ENCODE measurements at places on chromosomes 13 and 19.

GRCh38 chr19:49744946-49745381, 18.1 kb downstream of the TSKS start:
- no peak for DNase-seq

DNA sequence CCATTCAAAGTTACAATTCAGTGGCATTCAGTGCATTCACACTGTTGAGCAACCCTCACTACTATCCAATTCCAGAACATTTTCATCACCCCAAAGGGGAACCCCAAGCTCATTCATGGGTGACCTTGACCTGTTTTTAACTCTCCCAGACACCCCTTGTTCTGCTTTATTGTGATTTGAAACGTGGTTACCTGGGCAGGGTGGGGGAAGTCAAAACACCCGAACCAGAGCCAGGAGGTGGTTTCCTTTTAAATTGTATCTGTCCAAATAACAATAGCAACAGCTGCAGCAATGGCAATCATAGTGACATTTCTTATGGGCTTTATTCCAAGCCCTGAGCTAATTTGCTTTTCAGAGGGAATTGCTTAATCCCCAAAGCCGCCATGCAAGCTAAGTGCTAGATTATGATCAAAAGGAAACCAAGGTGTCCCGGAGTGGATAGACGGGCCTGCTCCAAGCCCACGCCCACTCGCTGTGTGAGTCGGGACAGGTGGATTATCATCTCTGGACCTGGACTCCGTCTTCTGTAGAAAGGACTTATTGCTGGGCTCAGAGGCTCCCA, 6.1 kb downstream of the PTGIR start:
- peak; percentile 36 for DNase-seq

GRCh38 chr13:66461021-66461420, 769.1 kb downstream of the PCDH9 start:
- DNase-seq: no peak

GRCh38 chr19:7293762-7294557, at the start of gene INSR:
TSS of gene INSR (minus strand) at chr19:7294414. CDS start at chr19:7293891, 523 bp downstream.
- peak; percentile 86 for DNase-seq

- no peak for DNase-seq
These were observed 43.1 kb downstream of the COL4A1 start for GRCh38 chr13:110263888-110264287.

DNA sequence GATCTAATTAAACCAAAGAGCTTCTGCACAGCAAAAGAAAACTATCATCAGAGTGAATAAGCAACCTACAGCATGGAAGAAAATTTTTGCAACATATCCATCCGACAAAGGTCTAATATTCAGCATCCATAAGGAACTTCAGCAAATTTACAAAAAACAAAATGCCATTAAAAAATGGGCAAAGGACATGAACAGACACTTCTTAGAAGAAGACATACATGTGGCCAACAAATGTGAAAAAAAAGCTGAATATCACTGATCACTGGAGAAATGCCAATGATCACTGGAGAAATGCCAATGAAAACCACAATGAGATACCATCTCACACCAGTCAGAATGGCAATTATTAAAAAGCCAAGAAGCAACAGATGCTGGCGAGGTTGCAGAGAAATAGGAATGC, 32.5 kb downstream of the ZNF582 start:
- no peak for DNase-seq

GRCh38 chr19:29529646-29530539, 4.1 kb downstream of the VSTM2B start:
- DNase-seq: no peak

DNA sequence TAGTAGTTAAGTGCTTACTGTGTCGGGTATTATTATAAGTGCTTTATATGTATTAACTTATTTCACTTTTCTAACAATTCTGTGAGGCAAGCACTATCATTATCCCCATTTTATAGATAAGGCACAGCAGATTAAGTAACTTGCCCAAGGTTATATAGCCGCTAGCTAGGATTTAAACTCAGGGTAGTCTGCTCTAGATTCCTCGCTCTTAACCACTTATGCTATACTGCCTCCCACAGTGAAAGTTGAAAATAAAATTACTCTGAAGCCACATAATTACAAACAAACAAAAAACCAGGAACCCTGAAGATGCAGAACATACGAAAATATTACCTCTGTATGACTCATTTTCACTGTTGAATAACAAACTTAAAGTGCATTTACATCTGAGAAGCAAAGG, 3.9 kb downstream of the TEX30 start:
- no peak for DNase-seq

DNA sequence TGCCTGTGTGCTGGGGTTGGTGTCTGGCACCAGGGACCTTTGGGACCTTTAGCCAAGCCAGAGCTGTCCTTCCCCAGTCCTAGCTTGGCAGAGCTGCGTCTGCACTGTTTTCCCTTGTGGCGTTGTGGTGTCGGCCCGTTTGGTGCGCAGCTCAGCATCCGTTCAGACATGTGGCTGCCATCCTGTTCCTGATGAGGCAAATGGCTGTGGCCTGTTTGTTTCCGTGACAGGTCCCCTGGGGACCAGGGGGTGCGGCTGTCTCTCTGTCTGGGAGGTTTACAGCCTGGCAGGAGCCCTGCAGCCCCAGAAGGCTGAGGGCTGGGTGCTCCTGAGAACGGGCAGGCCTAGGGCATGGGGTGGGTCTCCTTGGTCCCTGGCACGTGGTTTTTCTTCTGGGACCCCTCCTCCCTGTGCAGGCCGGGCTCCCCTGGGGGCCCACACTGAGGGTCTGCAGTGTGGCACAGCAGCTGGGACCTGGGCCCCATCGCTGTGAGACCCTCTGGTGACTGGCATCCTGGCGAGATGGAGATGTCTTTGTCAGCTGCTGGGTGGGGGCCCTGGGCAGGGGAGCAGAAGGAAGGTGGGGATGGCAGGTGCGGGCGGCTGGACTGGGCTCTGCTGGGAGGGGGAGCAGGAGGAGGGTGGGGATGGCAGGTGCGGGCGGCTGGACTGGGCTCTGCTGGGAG, 4.0 kb downstream of the SPPL2B start:
- peak; percentile 61 for DNase-seq

- DNase-seq: no peak
These were observed 123.8 kb downstream of the ENOX1 start for GRCh38 chr13:43662976-43663375.

DNA sequence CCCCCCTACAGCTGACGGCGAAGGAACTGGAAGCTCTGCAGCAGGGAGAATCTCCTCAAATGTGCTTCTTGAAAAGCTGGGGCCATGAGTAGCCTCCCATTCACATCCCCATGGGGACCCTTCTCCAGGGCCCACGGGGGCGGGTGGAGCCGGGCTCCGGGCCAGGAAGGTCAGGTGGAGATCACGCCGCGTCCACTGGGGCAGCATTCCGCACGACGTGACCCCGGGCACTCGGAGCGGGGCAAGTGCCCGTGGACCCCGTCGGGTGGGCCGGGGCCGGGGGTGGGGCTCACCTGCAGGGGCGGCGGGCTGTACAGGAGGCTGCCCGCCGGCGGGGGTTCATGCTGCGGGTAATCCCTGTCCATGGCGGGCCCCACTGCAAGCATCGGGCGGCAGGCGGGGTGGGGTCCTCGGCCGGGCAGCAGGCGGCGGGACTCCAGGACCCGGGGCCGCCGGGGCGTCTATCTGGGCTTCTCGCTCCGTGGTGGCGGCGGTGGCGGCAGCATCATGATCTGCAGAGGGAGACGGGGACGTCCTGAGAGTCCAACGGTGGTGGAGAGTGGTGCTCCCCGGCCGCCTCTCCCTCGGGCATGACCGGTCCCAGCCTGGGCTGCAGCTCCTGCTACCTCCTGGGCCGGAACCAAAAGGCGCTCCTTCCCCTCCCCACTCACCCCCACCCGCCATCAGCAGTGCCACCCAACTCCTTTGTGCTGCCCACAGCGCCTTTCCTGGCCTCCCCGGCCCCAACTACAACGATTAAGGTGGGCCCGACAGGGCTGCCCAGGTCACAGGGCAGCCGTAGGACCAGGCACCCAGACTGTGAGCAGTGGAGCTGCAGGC, 20.0 kb downstream of the SBNO2 start:
- DNase-seq: no peak

GRCh38 chr13:78036841-78037240, 118.2 kb upstream of the EDNRB start:
- no peak for DNase-seq

GRCh38 chr13:103067751-103068555, 1.7 kb upstream of the SLC10A2 start:
- DNase-seq: no peak

DNA sequence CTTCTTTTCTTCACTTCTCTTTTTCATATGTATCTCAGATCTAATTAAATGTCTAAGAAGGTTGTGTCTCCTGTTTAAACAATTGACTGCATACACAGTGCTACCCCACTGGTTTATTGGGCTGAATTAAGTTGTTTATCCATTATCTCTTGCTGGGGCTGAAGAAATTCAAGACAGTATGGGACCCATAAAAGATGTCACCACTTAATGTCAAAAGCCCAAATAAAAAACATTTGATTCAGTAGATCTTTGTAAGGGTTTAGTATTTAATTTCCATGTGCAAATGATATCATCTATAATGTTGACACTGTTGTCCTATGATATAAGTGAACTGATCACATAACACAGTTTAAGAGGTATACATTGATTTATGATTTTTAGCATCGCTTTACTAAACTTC, 1431.9 kb upstream of the PCDH20 start:
- DNase-seq: no peak

- no peak for DNase-seq
These were observed 2.0 kb downstream of the DAZAP1 start for GRCh38 chr19:1409204-1410005.

DNA sequence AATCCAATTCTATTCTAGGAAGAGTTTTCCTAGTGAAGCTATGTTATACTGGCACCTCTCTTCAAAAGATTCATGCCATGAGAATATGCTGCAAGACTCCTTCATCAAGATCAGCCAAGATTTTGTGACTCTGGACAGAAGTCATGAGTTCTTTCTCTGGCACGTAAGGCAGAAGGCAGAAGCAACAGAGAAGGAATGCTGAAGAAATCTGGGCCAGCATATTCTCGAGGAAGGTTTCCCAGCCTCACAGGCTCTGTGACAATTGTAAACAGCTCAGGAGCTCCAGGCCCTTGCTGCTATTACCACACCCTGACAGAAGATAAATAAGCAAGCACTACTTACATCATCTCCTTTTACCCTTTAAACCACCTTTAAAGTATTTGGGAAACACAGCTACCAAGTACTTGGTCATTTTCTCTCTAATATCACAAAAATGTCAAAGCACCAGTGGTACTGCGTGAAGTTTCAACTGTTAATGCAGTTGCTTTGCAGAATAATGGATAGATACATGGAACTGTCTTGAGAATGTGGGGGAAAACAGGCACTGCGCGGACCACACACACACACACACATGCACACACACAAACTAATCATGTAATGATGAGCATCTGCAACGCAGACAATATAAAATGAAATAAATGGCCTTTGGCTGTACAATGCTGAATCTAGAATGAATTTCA, 55.4 kb downstream of the INTS6 start:
- no peak for DNase-seq

- no peak for DNase-seq
These were observed 17.2 kb upstream of the RNASEH2B start for GRCh38 chr13:50892210-50892944.

DNA sequence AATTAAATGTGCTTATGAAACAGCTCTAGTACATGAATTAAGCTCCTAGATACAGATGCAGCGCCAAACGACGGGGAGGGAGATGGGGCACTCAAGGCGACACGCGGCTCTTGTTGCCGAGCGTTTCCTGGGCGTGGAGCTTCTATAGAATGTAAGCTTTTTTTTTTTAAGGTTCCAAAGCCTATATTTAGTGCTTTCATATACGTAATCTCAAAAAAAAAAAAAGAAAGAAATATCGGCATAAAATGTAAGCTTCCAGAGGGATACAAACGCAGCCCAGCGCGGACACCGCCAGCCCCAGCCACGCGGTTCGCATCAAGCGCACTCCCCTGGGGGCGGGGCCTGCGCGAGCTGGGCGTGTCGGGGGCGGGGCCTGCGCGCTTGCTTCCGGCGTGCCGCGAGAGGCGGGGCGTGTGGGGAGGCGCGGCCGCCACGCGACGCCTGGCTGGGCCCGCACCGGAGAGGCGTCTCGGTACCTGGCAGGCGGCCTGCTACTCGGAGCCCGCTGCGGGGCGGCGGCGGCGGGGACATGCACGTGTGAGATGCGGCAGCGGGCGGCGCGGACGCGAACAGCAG, at the start of gene URI1:
Gene URI1 (plus strand): TSS at position 412 of the 576 bp plus-strand sequence. CDS start 309 bp downstream, outside the sequence.
- peak; percentile 83 for DNase-seq

GRCh38 chr13:33403807-33404362, 118.3 kb upstream of the STARD13 start:
- no peak for DNase-seq

GRCh38 chr13:69108486-69108885, 999.1 kb upstream of the ATXN8OS start:
- DNase-seq: no peak

- no peak for DNase-seq
These were observed 24.3 kb downstream of the AMER2 start for GRCh38 chr13:25147638-25148401.

DNA sequence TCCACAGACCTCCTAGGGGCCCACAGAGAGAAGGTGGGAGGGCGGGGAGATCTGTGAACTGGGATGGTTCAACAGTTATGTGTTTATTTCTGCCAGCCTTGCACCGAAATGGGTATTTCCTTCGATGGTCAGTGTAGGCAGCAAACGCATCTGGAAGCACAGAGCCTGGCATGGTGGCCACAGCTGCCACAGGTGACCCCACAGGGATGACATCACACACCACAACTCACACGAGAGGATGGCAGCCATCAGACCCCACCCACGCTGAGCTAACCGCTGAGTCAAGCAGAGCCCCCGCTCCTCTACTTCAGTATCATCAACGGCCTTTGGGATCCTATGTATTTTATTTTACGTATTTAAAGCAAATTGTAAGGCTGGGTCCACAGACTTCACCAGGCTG, 37.4 kb downstream of the NAXD start:
- no peak for DNase-seq

- no peak for DNase-seq
These were observed 117.7 kb downstream of the COL4A2 start for GRCh38 chr13:110424569-110425443.

DNA sequence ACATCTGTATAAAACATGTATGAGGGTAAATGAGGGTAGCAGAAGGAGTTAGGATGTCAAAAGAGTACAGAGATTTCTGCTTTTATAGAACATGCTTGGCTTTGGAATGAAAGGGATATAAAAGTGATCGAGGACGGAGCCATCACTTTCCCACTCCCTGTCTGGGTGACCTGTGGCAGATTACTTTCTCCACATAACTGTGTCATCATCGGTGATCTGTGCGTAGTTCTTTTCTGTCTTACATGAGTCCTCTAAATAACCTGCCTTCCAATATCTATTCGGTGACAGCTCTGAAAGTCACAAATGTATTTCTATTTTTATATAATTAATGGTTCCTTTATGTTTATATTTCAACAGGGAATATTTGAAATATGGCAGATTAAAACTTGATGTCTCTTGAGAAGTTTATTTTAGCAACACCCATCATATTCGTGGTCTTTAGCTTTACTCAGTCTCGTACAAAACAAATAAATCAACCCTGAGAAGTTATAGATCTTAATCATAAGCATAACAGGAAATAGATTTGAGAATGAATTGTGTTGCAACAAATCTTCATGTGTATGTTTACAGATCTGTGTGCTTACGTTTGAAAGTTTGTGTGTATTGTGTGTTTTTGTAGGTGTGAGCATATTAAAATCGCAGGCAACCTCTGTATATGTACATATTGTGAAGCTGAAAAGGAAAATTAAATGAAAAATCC, 1094.3 kb downstream of the EFNB2 start:
- no peak for DNase-seq

- DNase-seq: no peak
These were observed 923 bp upstream of the C13orf42 start for GRCh38 chr13:51111997-51112396.

All from NCI-H1105 (cell line).